ENCODE measurements at places on chromosomes 1 and 21.

DNA sequence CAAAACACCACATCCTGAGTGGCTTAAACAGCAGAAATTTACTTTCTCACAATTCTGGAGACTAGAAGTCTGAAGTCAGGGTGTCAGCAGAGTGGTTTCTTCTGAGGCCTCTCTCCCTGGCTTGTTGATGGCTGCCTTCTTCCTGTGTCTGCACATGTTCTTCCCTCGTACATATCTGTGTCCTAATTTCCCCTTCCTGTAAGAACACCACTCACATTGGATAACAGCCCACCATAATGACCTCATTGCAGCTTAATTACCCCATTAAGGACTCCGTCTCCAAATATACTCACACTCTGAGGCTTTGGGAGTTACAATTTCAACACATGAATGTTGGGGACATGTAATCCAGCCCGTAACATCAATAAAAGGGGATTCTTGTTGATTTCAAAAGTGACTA, 23.4 kb downstream of the C8A start:
- DNase-seq = no peak

GRCh38 chr1:32743380-32744070, 41.0 kb upstream of the SYNC start:
- no peak for DNase-seq

GRCh38 chr1:179493323-179493722, 82.4 kb downstream of the NPHS2 start:
- no peak for DNase-seq

GRCh38 chr21:32908534-32908933, 117.2 kb upstream of the OLIG2 start:
- no peak for DNase-seq

DNA sequence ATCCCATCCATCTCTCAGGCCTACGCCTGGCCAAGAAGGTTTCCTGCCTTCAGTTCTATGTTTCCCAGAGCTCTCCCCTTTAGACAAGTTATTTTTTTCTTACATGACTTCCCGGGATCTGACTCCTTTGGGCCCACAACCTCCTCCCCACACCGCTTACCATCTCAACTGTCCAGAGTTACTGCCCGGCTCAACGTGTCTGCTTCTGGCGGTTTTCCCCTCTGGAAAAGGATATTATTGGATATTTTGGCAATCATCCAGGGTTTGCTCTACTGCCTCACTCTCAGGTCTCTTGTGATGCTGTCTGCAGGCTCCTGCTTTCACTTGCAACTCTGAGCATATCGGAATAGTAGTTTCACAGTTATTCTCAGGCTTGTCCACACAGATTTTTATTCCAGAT, 318.2 kb upstream of the CAMK1G start:
- DNase-seq = no peak

DNA sequence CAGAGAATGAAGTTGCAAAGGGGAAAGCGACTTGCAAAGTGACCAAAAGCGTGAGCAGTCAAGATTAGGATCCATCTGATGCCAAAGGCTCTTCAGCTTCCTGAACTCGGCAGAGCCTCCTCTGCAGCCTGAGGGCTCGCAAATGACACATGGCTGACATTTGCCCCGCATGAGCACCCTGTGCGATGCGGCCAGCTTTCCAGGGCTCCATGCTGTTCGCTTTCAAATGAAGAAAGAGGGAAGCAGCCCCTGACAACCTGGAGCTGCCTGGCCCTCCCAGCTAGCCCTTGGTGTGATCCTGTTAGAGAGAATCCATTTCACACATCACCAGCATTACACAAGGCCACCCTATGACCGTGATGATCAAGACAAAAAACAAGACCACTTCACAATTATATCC, 20.2 kb upstream of the FAM131C start:
- no peak for DNase-seq

- no peak for DNase-seq
These were observed 16.5 kb upstream of the ETV3L start for GRCh38 chr1:157115851-157116736.

DNA sequence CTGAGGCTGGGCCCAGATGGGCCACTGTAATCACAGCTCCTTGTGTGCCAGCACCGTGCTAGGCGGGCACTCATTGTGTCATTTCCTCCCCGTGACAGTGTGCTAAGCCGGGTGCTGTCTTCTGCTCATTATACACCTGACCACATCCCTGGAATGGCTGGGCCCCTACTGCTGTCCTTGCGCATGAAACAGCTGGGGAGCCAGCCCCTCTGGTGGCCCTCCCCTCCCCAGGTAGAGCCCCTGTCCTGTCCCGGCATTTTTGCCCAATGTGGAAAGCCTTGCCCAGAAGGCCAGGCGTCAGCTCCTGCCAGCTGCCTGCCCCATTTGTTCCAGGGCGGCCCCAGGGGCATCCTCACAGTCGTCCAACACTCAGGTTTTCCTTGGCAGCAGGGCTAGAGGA, 107.4 kb upstream of the CASZ1 start:
- no peak for DNase-seq

- DNase-seq = no peak
These were observed 26.9 kb downstream of the SPATA46 start for GRCh38 chr1:162349635-162350330.

DNA sequence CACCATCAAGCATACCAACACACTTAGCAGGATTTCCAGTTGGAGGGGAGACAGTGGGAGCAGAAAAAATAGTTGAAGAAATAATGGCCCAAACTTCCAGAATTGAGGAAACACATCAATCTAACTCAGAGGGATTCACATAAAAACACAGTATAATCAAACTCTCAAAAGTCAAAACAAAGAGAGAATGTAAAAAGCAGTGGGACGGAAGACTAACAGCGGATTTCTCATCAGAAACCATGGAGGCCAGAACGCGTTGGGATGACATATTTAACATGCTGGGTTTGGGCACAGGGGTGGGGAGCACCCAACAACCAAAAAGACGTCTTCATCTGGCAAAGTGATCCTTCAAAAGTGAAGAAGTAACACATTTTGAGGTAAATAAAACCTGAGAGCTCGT, 7.0 kb upstream of the KRTAP10-9 start:
- DNase-seq = no peak

- no peak for DNase-seq
These were observed 288.2 kb upstream of the VAMP3 start for GRCh38 chr1:7482772-7483495.

DNA sequence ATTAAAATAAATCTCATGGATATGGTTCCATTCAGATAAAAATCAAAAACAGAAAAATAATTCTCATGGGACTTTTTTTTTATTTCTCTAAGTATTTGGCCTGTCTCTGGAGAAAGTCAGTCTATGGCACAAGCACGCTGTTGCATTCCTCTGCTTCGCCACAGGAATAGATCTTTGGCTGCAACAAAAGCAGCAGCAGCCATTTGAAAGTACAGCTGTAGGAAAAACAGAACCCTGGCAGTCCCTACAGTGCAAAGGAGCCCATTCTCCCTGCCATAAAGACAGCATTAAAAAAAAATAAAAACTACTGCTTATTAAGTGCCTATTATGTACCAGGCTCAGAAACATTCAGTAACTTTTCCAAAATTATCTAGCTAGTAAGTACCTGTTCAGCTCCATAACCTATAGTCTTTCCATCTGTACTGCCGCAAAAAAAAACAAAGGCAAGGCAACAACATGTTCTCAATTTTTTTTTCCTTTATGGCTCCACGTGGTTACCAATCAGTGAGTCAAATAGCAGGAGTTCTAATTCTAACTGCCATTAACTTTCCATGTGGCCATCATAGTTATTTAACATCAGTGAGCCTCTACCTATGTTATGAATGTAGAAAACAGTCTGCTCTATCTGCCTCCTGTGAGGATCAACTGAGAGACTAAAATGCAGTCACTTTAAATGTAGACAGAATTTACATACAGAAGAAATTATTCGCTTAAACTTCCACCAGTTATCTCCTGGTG, 22.7 kb downstream of the SLC35D1 start:
- DNase-seq = no peak

GRCh38 chr1:21573475-21573874, 64.3 kb downstream of the ALPL start:
- no peak for DNase-seq

DNA sequence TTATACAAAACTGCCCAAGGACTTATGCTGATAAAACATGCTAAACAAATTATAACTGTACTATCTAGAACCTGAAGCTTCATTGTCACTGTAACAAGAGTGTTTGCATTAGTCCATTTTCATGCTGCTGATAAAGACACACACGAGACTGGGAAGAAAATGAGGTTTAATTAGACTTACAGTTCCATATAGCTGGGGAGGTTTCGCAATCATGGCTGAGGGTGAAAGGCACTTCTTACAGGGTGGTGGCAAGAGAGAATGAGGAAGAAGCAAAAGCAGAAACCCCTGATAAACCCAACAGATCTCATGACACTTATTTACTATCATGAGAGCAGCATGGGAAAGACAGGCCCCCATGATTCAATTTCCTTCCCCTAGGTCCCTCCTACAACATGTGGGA, 100.4 kb downstream of the SPATA6 start:
- DNase-seq = no peak

- no peak for DNase-seq
These were observed 1.6 kb downstream of the COL11A1 start for GRCh38 chr1:103106426-103107341.

- peak; percentile 73 for DNase-seq
These were observed 20.8 kb downstream of the ATP5PO start for GRCh38 chr21:33894736-33895288.

- no peak for DNase-seq
These were observed 72.1 kb downstream of the LMO4 start for GRCh38 chr1:87400813-87401212.

GRCh38 chr1:111904478-111905218, 84.8 kb downstream of the KCND3 start:
- DNase-seq = no peak

DNA sequence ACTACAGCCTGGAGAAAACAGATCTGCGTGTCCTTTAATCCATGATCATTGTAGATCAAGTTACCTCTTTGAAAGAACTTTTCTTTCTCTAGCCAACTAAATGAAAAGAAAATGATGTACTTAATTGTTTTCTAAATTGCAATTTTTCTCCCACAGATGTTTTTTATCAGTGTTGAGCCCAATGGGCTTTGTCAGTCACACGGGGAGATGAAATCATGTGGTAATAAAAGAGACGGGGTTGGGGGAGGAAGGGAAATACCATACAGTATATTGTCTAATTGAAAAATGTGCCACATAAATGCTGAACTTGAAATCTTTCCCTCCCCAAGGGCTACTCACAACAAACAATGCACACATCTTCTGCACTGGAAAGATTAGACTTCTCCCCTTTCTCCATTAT, 58.4 kb downstream of the NTMT2 start:
- DNase-seq = no peak

DNA sequence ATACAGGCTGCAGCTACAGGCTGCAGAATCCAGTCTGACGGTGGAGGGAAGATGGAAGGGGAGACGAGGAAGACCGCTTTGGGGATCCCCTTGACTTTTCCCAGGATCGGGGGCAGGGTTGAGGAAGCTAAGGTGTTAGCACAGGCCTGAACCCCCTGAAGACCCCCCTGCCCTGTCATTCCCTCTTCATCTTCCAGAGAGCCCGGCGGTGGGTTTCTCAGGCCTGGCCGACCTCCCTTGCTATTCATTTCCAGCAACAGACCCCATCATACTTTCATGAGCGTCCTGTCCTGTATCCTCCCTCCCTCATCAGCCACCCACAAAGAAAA, 112.0 kb downstream of the PGBD5 start:
- DNase-seq = no peak

- no peak for DNase-seq
These were observed 623.2 kb downstream of the LMO4 start for GRCh38 chr1:87951852-87952251.

DNA sequence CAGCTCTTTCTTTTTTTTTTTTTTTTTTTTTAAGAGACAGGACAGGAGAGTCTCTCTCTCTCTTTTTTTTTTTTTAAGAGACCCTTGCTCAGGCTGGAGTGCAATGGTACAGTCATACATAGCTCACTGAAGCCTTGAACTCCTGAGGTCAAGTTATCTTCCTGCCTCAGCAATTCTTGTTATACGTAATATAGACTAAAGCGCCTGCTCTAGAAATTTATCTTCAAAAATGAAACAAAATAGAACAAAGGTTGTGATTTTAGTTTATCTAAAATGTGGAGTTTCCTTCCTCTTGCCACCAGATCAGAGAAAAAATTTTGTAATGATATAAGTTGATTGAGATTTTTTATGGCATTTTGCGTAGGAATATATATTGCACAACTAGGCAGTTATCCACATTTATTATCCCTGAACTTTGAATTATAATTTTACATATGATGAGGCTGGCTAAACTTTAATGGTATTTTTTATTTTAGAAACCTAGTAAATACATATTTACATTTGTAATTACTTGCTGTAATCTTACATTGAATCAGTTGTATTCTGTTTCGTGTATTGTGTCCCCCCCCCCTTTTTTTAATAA, 44.2 kb downstream of the MTF2 start:
- no peak for DNase-seq

DNA sequence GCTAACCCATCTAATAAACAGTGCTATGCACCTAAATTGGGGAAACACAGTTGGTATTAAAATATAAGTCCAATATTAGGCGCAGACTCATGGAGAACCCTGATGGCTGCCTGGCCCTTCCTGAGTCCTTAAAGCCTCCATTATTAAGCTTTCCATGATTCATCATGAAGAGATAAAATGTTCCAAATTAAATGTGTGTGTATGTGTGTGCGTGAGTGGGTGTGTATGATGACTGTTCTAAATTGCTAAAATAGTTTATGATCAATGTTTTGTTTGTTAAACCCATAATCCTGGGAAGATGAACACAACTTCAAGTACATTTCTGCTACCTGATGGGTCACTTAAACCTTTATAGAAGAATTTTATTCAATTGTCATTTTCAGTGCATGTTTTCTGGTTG, 6.3 kb upstream of the RBBP5 start:
- no peak for DNase-seq

DNA sequence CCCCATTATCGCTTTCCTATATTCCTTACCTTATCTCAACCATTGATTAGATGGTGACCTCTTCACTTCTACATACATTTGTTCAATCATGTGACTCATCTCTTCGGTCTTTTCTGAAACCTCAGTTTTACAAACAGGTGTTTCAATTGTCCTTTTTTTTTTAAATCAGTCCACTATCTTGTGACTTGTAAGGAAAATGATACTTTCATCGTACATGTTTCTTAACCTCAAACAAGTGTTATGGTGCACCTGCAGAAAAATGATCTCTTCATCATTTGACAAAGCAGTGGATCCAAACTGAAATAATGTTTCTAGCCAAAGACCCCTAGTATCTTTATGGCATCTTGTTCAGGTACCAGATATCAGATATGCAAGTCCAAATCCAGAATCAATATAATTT, 1157.2 kb downstream of the MRPL39 start:
- DNase-seq = no peak

DNA sequence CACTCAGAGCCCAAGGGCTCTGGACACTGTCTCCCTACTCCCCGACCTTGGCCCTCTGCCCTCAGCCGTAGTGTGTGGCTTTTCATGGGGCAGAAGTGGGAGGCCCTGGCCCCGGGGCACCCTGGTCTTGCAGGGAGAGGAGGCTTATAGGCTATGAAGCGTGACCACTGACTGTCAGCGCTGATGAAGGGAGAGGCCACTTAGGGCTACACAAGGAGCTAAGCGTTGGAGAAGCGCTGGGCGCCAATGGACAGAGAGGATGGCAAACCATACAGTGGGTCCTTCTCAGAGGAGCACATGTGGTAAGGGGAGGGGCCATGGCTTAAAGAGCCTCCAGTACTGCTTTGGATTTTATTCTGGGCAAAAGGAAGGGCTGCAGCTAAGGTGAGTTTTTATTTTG, 7.9 kb downstream of the CRABP2 start:
- no peak for DNase-seq

All from activated CD8-positive, alpha-beta memory T cell treated with anti-CD3 and anti-CD28 coated beads, Interleukin-2, amount 50 U/mL, for 4 hours (primary cell).